ENCODE measurements at places on chromosomes 16 and 17.

DNA sequence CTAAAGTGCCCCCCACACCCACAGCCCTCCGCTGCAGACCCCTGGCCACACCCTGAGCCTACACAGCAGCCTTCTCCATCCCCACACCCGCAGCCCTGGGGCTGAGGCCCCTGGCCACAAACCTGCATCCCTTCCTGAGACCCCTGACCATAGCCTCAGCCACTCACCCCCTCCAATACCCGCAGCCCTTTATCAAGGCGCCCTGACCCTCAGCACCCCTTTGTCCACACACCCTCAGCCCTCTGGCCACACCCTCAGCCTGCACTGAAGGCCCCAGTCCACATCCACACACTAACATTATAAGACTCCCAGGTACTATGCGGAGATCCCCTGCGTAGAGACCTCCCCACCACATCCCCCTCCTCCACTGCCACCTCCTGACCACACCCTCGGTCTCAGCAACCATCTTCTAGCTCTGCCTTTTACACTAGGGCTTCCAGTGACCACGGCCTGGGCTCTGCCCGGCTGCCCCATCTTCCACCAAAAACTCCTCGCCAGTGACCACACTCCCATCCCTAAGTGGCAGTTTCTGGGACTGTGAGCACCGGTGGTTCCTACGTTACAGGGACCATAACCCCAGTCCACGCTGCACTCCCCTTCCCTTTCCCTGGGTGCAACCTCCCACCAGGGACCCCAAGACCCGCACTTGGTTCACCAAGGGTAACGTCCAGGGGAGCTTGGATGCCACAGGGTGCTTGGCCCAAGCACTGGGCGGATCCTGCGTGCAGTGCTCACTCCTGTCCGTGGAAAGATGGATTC lies 818 bp downstream of the TPPP3 start:
- no peak for DNase-seq

- DNase-seq: peak; percentile 83
These were observed at the start of gene PIMREG for GRCh38 chr17:6443692-6444570. TSS of gene PIMREG (plus strand) at chr17:6444455. CDS start at chr17:6445111, 656 bp downstream.

- DNase-seq: peak; percentile 100
These were observed at the start of gene MARF1 for GRCh38 chr16:15643048-15643945. TSS of gene MARF1 (minus strand) at chr16:15643154. CDS start at chr16:15639233, 3,921 bp downstream.

- DNase-seq: no peak
These were observed 577.1 kb upstream of the CDH5 start for GRCh38 chr16:65789161-65789945.

DNA sequence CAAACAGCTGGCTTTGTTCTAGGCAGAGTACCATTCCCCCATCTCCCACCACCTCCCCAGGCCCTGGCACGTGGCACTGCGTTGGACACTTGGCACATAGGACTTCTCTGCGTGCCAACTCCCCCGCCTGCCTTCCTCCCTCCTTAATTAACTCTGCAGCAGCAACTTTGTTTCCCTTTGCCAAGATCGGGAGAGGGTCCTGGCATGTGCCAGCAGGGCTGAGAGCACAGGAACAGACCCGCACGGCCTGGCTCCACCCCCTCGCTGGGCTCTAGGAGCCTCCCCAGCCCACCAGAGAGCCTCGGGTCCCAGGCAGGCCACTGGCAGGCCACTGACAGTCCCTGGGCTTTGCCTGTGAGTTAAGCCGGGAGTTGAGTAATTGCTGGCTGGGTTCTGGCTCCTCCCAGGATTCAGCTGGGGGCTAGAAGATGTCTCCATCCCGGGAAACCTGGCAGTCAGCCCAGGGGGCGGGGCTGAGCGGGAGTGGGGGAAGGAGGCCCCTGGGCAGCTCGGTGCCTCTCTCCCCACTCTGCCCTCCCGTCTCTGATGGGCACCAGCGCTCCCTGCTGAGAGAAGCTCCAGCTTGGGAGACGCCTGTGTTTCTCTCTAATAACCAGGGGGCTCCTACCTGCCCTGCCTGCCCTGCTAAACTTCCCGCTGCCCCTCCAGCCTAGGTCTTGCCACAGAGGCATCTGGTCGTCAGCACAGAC lies 224.0 kb upstream of the TNRC6C start:
- no peak for DNase-seq

GRCh38 chr16:67803894-67804293 lies 2.5 kb downstream of the RANBP10 start:
- DNase-seq: peak; percentile 22

- no peak for DNase-seq
These were observed 4.8 kb upstream of the KRT36 start for GRCh38 chr17:41494524-41494923.

DNA sequence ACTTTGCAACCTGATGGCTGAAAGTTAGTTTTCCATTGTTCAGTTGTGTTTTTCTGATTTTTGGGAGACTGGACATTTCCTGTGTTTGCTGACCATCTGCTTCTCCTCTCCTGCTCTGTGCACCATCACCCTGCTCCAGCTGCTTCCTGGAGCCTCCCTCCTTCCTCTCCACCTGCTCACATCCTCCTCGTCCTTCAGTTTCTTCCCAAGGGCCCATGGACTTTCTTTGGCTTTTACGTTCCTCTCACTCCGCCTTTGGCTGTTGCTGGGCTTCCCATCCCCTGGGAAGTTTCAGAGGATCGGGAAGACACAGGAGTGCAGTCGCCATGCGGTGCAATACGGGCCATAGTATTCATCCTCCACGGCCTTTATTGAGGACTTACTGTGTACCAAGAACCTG lies 61.6 kb downstream of the TNFRSF13B start:
- DNase-seq: no peak

- no peak for DNase-seq
These were observed 59.7 kb upstream of the CLEC3A start for GRCh38 chr16:77962689-77963088.

- DNase-seq: no peak
These were observed 85.0 kb downstream of the C17orf58 start for GRCh38 chr17:67911059-67911782.

- DNase-seq: no peak
These were observed 1.2 kb upstream of the METTL26 start for GRCh38 chr16:637081-638018.

GRCh38 chr17:33469911-33470310 lies 176.8 kb upstream of the ASIC2 start:
- DNase-seq: no peak

- no peak for DNase-seq
These were observed 282.0 kb downstream of the SEC14L1 start for GRCh38 chr17:77422748-77423113.

GRCh38 chr16:74936902-74937560 lies 47.9 kb downstream of the WDR59 start:
- no peak for DNase-seq

DNA sequence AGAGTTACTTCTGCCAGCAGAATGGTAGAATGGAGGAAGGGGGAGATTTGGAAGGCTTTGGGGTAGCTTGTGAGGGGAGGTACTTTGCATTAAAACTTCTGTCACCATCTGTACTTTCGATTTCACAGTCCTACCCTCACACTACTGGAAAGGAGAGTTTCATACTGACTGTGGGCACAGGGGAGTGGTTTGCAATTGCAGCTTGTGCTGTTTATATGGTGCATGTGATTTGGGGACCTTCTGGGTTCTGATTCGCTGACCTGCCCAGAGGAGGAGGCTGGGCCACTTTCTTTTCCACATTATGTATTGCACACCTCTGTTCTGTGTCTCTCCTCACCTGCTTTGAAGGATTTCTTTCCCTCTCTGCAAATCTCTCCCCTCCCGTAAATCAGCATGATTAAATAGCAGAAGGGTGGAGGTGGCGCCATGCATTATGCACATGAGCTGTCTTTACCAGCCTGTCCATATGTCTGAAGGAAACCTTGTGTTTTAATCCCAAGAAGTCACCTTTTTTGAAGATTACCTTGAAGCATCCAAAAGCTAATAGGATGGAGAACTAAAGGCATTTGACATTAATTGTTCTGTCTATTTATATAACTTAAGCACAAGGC lies 90.9 kb downstream of the RBFOX1 start:
- DNase-seq: no peak

DNA sequence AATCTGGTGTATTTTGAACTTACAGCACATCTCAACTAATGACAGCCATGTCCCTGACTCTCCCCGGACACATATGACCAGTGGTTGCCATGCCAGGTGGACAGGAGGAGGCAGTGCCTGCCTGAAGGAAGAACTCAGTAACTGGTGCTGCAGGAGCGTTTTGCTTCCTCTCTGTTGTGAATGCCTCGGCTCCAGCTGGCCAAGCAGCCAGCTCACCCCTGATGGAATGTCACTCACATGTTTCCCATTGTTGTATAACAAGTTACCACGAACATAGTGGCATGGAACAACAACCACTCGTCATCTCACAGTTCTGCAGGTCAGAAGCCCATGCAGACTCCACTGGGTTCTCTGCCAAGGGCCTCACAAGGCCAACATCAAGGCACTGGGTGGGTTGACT lies 20.1 kb upstream of the IRF8 start:
- DNase-seq: no peak

- peak; percentile 44 for DNase-seq
These were observed 6.7 kb downstream of the CAMTA2 start for GRCh38 chr17:4980644-4981216.

GRCh38 chr16:52411011-52411410 lies 135.9 kb downstream of the TOX3 start:
- DNase-seq: no peak

GRCh38 chr17:15321556-15322251 lies 19.7 kb downstream of the TEKT3 start:
- DNase-seq: no peak

GRCh38 chr16:64586781-64587180 lies 535.1 kb downstream of the CDH11 start:
- DNase-seq: no peak

DNA sequence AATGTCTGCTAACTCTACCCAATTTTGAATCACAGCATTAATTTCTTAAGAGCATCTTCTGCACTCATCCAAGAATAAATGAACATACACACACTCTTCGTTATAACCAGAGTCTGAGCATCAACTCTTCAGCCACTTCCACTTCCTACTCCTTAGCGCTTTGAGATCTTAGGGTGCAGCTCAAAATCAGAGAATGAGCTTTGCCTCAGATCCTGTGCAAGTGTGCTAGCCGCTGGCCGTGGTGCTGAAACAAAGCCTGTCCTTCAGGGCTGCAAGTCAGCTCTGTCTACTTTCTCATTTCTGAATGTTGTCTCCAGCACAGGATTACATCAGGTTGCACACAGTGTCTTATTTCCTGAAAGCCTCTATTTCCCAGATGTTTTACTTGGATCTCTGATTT lies 165.4 kb downstream of the AIPL1 start:
- no peak for DNase-seq

DNA sequence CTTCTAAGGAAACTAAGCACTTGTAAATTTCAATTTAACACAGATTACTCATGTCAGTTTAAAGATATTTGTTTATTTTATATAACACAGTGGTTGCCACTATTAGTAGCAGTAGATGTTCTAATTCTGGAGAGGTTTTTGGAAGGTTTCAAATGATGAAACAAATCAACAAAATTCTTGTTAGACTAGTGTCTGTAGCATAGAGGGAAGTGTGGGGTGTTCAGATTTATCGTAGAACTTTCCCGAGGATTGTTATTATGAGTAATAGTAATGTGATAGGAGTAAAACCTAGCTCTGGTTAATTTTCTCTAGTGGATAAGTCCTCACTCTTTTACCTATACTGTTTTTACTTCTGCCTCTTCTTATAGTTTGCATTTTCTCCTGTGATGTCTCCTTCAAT lies 6.3 kb downstream of the GAN start:
- DNase-seq: no peak

DNA sequence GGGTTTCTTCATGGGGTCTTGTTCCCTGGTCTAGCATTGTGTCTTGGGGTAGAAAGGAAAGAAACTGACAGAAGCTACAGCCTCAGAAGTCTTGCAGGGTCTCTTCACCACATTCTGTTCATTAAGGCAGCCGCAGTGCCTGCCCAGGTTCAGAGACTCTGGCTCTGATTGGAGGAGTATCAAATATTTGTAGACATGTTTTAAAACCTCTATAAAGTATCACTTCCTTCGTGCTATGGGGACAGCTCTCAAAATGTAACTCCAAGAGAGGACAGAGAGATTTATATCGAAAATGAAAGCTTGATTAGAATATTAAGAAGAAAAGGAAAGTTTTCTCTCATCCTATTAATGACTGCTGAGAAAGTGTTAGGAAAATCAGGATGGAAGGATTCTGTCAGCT lies 107.0 kb upstream of the CACNG3 start:
- no peak for DNase-seq

DNA sequence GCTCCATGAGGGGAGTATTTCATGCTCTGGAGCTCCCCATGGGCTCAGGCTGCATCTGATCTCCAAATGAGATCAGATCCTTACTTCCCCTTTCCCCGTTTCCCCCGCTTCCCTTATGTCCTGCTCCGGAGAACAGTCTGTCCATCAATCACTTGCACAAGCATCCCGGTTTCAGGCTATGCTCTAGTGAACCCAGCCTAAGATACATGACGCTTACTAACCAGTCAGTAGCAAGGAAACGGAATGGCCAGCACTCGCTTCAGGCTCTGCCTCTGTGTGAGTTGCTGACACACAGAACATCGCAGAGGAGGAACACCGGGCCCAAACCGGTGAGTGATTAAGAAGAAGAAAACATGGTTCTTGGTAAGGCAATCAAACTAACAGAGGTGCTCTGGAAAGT lies 9.4 kb upstream of the ATP5MC1 start:
- no peak for DNase-seq

GRCh38 chr17:36203335-36203734 lies 6.8 kb upstream of the CCL3L1 start:
- DNase-seq: no peak

DNA sequence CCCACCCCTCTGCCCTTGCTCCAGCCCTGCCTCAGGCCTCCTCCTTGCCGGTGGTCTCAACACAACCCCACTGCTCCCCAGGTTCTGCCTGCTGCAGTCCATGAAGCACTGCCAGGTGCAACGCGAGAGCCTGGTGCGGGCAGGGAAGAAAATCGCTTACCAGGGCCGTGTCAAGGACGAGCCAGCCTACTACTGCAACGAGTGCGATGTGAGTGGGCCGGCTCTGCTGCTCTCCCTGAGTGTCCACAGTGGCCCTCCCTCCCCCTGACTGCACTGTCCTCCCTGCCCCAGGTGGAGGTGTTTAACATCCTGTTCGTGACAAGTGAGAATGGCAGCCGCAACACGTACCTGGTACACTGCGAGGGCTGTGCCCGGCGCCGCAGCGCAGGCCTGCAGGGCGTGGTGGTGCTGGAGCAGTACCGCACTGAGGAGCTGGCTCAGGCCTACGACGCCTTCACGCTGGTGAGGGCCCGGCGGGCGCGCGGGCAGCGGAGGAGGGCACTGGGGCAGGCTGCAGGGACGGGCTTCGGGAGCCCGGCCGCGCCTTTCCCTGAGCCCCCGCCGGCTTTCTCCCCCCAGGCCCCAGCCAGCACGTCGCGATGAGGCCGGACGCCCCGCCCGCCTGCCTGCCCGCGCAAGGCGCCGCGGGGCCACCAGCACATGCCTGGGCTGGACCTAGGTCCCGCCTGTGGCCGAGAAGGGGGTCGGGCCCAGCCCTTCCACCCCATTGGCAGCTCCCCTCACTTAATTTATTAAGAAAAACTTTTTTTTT lies 1.8 kb upstream of the TMEM88 start:
- DNase-seq: peak; percentile 42
